ENCODE measurements at places on chromosomes 3 and 15.

DNA sequence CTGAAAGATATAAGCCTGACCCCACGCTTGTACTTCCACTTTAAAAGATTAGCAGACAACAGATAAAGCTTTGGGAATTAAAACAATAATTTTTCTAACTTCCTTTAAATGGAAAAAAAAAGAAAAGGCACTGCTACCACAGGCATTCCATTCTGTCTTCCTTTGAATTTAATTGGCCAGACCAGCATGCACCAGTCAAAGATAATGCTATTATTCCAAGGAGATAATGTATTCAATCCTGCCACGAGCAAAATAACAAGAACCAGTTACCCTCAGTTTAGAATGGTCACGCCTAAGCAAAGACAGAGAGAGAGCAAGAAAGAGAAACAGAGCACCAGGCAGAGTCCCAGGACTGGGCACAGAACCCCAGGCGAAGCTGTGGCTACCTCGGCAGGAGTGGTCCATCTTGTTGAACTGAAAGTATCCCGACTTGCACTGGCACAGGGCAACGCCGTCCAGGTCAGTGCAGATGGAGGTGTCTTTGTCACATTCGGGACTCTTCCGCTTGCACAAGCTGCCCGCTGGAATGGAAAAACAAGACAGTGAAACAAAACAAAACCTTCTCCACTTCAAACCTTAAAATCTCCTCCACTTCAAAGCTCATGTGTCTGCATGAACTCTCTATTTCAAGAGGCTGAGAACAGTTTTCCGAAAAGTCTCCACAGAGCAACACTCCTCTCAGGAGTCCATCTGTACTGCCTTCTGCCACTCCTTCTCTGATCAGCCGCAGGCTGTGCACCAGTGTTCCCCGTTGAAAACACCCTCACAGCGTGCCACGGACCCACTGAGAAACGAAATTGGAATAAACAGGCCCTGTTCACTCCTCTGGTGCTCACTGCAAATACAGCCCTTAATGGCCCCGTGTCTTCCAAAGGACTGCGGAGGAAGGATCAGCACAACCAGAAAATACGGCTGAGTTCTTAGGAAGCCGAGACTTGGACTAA, 58.2 kb downstream of the HEG1 start:
- DNase-seq = no peak

- peak; percentile 38 for DNase-seq
Observed at GRCh38 chr3:166013073-166013679, 176.0 kb upstream of the BCHE start.

- DNase-seq = no peak
Observed at GRCh38 chr3:180548050-180548449, 53.9 kb upstream of the TTC14 start.

GRCh38 chr3:40310705-40311104, 1.2 kb downstream of the EIF1B start:
- DNase-seq = peak; percentile 48

DNA sequence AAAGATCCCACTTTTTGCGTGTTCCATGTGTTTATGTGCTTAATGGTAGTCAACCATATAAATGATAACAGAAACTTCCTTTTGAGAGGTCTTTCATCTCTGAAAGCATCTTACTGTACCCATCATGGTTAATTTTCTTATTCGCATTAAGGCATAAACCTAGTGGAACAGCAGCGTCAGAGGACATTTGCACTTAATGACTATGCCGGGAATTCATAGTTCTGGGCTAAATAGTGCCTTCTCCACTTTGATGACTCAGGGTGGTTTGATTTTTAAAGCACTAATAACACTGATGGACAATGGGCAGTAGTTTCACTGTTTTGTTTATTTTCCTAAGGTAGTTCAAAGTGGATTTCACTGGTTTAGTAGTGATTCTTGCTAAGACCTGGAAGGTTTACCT, 455.3 kb downstream of the DIPK2A start:
- DNase-seq = no peak

DNA sequence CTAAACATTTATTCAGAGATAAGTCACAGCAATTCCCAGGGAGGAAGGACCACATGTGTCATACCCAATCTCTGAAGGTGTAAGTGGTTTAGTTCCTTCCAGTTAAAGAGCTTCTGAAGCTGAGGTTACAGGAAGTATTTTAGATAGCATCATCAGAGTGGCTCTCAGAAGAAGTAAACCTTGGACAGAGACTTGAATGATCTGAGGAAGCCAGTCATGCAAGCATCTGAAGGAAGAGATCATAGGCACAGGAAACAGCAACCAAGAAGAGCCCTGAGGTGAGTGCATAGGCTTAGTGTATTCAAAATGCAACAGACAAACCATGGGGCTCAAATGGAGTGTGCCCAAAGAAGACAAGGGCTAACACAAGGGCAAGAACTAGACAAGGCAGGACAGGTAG, 210.3 kb downstream of the ULK4 start:
- DNase-seq = no peak

- no peak for DNase-seq
Observed at GRCh38 chr15:38829086-38829485, 264.5 kb upstream of the RASGRP1 start.

GRCh38 chr3:8571256-8571655, 69.6 kb downstream of the LMCD1 start:
- no peak for DNase-seq

DNA sequence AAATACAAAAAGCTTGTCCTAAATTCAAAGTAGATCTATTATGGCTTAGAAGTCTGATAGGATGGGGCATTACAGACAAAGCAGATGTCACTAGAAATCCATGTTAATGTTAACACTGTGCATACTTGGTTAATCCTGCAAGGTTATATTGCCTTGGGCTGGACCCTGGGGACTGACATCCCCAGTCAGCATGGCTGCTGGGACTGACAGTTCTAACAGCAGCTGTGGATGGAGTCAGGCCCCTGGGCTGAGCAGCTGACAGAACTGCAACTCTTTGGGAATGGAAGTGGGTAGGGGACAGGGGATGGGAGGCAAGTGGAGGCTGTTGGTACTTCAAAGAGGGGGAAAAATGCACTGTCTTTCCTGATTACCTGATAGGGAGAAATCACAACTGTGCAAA, 7.5 kb downstream of the P2RY1 start:
- no peak for DNase-seq

GRCh38 chr3:191263850-191264249, 64.8 kb downstream of the OSTN start:
- no peak for DNase-seq

DNA sequence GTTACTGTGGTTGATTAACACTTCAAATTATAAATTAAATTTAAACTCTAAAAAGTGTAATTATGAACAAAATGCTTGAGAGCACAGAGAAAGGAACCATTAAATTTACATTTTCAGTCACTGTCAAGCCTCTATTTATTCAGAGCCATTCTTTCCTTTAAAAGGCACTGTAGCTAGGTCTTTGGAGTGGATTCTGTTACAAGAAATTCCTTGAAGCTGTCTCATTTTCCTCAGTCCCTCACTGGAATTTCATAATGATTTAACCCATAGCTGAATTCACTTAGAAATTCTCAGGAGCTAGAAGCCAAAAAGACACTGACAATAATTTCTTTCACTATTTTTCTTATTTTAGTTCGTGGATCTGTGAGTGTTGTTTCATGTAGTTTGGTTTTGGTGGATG, 81.2 kb upstream of the TCF12 start:
- DNase-seq = no peak

DNA sequence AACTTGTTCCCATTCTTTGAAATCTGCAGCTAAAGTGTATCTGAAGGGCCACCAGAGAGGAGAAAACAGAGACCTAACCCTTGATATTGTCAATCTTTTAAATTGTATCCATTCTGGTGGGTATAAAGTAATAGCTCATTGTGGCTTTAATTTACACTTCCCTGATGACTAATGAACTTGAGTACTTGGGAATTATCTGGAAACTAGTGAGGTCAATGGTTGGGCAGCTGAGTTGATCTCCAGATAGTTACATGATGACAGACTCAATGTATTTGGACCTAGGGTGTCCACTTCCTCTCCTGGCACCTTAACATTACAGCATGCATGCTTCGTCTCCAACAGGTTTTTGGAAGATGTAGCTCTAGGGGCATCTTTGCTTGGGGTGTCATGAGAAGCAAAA, 195.2 kb downstream of the PDCD6IP start:
- no peak for DNase-seq

GRCh38 chr15:88918738-88919137, 5.6 kb upstream of the MFGE8 start:
- no peak for DNase-seq

DNA sequence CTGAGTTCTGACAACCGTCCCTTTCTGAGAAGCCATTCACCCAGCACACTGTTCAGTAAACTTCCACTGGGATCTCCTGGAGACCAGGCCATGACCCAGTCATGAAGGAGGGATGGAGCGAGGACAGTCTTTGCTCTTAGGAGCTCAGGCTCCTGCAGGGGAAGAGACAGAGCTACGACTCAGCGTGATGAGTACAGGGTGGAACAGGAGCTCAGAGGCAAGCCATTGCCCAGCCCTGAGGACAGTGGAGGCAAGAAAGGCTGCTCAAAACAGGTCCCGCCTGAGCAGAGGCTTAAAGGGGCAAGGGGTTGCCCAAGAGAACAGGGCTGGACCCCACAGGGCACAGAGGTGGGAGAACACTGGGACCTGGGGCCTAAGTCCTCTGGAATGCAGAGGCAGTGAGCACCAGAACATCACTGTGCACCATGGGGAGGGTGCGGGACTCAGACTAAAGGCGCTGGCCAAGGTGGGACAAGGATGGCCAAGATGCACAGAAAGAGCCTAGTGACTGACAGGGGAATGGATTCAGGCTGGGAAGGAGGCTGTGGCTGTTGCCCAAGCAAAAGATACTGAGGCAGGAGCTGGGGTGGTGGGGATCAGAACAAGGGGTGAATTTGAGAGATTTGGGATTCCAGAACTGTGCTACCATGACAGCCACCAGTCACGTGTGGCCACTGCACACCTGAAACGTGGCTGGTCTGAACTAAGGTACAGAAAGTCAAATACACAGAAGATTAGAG, 25.8 kb downstream of the TMEM43 start:
- DNase-seq = no peak

GRCh38 chr3:11364181-11364580, 92.0 kb downstream of the ATG7 start:
- DNase-seq = no peak

GRCh38 chr3:18424729-18425640, at the start of gene SATB1:
Gene SATB1 (minus strand): TSS chr3:18425339. CDS start chr3:18420967, 4,372 bp downstream.
- peak; percentile 55 for DNase-seq

DNA sequence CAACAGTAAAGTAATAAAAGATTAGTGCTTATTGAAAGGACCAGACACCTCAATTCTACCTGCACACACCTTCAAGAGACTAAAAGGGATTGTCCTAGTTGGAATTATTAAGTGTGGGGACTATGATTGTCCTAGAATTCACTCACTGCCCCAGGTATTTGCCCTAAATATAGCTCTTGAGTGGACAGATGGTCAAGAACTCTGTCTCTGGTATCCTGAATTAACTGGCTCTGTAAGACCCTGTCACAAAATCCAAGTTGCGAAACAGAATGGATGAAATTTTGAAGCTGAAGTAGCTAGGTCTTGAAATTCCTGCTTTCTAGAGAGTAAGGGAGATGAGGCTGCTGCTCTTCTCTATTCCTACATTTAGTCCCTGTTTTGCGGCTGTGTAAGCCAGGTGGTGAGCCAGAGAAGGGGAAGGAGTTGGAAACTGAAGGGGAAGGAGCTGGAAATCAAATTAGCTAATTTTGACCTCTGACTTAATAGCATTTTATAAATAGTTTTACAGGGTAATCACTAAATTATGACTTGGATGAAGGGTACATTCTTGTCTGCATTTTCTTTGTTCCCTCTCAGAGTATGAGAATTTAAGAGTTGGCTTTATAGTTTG, 34.5 kb downstream of the KBTBD12 start:
- no peak for DNase-seq

GRCh38 chr15:25933456-25934158, 70.5 kb upstream of the ATP10A start:
- DNase-seq = peak; percentile 46

DNA sequence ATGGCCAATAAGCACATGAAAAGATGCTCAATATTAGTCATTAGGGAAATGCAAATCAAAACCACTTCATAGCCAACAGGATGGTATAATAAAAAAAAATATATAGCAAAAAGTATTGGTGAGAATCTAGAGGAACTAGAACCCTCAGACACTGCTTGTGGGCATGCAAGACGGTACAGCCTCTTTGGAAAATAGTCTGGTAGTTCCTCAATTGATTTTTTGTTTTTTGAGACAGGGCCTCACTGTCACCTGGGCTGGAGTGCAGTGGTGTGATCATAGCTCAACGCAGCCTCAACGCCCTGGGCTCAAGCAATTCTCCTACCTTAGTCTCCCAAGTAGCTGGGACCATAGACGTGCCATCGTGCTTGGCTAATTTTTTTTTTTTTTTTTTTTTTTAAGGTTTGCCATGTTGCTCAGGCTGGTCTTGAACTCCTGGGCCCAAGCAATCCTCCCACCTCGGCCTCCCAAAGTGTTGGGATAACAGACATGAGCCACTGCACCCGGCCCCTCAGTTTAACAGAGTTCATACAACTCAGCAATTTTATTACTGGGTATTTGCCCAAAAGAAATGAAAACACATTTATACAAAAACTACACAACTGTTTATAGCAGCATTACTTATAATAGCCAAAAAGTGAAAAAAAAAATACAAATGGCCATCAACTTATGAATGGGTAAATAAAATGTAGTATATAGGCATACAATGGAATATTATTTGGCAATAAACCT, 5.1 kb downstream of the PRC1 start:
- no peak for DNase-seq

DNA sequence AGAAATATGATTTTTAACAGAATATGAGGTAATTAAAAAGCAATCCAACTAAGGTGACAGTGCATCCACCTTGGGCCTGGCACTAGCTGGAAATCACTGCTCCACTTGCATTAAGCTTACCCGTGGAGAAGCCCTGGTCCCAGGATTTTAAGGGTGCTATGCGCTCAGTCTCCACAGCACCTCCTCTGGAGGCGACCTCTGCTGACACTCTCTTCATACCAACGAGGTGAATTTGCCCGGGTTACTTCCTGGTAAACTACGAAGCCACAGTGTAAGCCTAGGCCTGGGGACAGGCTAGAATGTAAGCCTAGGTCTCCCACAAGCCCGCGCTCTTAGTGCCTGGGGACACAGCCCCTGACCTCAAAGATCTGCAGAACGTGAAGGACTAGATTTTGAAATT, 793 bp downstream of the APOD start:
- peak; percentile 64 for DNase-seq

GRCh38 chr3:16066975-16067374, 107.5 kb upstream of the GALNT15 start:
- no peak for DNase-seq

DNA sequence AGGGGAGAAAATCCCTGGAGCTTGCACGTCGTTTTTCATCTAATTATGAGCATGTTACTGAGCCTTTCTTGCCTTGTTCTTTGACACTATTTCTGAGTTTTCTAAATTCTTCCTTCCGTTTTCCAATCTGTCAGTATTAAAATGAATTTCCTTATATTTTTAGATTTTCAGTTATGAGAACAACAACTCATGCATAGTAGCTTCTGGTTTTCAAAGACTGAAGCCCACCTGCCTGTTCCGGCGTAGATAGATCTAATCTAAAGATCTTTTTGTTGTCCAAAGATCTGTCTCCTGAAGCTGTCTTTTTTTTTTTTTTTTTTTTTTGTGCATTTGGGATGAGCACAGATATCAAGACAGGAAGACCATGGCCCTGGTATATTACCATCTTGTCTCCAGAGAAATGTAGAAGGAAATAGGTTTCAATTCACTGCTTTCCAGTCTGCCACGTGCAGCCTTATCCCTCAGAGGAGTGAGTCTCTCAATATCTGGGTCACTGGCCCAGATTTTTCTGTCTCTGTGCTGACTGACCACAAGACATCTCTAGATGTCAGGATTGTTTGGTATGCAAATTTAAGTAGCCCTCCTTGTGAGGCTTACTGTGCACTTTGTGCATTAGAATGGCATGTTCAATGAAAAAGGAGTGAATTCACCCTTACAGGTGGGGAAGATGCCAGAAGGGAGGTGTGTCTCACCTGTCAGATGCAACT, 222.3 kb upstream of the TMC3 start:
- DNase-seq = no peak

All from pons (tissue), 1 donor.